Non-pigmented ciliary epithelial cell (primary cell): ENCODE measurements at places on chromosomes 5 and 9.

- DNase-seq = no peak
These were observed 75.0 kb upstream of the FST start for GRCh38 chr5:53405396-53405795.

DNA sequence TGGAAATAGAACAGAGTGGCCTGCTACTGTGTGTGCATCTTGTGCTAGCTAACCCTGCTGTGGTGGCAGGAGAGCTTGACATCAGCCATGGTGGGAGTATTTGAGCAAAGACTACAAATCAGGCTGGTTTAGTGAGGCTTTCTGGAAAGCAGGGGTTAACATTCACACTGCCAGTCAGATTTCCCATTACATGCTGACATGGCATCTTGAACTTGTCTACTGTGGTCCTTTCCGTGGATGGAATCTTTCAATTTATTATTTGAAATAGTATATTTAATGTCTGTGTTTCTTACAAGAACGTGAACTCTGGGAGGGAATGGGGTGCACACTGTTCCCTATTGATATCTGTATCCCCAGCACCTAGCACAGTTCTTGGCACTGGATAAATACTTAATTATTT is 60.8 kb downstream of the GCNT4 start:
- DNase-seq = no peak

DNA sequence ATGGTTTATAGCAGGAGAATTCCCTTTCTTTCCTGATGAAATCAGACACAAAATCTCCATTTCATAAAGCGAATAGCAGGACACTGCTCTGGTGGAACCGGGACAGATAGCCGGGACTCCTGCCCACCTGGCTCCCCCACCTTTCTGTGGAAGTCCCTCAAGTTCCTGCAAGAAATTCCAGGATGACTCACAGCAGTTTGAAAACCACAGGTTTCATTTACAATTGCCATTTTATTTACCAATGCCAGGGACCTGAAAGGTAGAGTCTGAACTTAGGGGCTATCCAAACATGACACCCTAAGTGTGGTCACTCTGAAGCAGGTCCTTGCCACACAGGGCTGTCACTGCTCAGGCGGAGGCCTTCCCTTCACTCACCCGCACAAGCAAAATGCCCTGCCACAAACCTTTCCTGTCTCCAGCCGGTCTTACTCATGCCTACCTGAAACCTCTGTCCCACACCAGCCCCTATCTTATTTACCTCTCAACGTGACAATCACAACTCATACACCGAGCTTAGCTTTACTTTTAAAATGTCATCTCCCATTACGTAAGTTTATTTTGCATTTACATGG is 63.3 kb upstream of the TAF1L start:
- DNase-seq = no peak

- DNase-seq = no peak
These were observed 36.4 kb downstream of the RASGEF1C start for GRCh38 chr5:180172447-180173197.

GRCh38 chr9:34986540-34987047 is 3.0 kb upstream of the DNAJB5 start:
- no peak for DNase-seq

DNA sequence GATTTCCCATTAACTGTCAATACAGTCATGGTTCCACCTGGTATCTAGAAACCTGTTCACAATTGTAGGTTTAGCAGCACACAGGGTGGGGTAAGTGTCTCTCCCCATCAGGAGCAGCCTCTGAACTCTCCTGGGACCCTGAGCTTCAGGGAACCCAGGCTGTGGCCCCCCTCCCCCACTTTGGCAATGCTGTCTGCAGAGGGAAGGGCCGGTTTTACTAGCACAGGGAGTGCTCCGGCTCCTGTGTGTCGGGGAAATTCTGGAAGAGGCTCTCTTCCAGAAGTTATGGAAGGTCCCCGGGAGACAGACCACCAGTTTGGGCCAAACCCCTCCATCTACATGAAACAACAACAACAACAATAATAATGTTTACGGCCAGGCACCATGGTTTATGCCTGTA is 9.9 kb downstream of the DAB2IP start:
- DNase-seq = no peak

DNA sequence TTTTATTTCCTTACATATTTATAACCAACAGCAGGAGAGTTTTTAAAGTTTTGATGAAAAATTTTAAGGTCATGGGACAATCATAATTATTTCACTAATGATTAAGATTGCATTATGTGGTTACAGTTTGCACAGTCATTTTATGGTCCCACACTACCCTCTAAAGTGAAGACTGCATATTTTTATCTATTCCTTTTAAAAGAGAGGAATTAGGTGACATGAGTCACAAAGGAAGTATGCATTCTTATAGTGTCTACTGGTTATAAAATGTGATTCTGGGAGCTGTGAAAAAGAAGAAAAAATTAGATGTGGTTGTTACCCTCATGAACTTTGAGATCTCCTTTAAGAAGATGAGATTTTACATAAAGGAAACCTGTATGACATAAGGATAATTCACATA is 87.9 kb upstream of the GRIA1 start:
- DNase-seq = peak; percentile 22

DNA sequence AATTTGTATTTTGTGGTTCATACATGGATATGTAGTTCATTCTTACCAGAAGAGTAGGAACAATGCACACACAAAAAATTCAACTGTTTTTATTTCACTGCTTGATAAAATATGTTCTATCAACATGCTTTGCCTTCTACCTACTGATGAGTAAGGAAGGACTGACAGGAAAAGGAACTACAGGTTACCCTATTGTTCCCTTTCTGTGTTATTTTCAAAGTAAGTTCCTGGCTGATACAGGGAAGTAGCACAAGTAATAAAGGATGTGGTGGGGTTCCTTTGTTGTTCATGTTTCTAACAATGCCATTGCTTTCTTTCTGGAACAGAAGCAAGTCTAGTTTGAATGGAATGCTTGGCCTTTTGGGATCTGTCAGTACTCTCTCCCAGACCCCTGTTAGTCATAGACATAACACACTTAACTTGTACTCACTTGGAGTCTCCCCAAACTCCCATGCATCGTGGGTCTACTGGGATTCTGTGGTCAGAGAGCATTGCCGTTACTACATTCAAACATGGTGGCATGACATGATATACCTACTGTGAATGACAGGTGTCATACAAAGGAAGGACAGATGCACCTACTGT is 20.2 kb upstream of the ALDOB start:
- no peak for DNase-seq

DNA sequence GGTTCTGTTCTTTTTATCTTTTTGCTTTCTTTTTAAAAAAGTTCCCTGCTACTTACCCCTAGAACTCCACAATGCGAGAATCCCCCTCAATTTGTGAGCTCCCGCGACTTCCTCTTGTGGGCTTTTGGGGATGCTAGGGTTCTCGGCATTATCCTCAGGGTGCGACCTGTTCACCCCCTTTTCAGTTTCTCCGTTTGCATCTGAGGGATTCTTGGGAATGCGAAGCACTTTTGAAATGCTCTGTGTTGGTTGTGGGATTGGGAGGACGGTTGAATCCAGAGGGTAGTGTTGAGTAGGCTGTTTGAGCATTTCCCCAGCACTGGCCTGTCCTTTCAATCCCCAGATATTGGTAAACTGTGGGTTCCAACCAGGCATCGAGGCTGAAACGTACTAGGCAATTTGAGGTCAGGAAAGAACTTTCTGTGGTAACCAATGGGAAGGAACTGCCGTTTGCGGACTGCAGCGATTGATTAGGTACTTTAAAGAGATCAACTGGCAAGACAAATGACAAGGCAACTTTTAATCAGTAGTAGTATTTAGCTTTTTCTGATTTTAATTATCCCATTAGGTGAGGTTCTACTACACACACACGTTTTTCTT is 415 bp downstream of the XRCC4 start:
- DNase-seq = no peak

GRCh38 chr9:96423322-96423984 is 5.3 kb upstream of the ZNF367 start:
- DNase-seq = no peak

GRCh38 chr9:12798066-12798770 is 23.4 kb downstream of the LURAP1L start:
- DNase-seq = no peak

- DNase-seq = no peak
These were observed 156.3 kb downstream of the GOLPH3 start for GRCh38 chr5:32017692-32018367.

DNA sequence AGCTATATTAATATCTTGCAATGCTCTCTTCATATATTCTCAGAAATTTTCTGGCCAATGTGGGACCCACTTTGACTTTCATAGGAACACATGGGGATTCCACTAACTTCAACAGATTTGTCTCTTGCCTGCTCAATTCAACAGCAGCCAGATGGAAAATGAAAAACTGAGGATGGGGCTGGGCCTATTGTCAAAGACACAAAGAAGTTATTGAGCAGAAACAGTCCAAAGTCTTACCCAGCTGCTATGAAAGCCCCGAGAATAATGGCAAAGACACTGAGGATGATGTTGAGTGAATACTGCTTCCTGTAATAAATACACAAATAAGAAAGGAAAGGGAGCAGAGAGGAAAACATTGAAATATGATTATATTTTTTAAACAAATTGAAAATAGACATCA is 32.6 kb downstream of the SLC35D2 start:
- DNase-seq = no peak

- no peak for DNase-seq
These were observed 1.0 kb upstream of the IL12B start for GRCh38 chr5:159331093-159331973.

- no peak for DNase-seq
These were observed 1105.8 kb upstream of the SEMA6A start for GRCh38 chr5:117680426-117680825.

- DNase-seq = no peak
These were observed 190.9 kb downstream of the ICE1 start for GRCh38 chr5:5613261-5613990.

GRCh38 chr5:174625591-174626350 is 98.6 kb upstream of the MSX2 start:
- DNase-seq = no peak

DNA sequence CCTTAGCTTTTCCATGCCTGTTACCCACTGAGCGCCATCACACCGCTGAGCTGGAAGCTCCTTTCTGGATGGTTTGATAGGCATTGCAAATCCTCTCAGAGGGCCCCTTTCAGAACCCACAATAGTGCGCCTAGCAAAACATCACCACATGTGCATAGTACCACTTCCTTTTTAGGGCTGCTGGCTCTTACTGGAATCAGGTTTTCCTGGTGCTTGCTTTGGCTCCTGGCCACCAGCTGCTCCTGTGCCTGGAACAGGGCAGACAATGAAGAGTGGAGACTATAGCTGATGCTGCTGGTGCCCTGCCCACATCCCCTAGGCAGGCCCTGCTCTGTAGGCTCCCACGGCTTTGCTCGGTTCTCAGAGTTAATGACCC is 163.6 kb upstream of the SEMA6A start:
- DNase-seq = no peak

- no peak for DNase-seq
These were observed 14.0 kb upstream of the SEPTIN8 start for GRCh38 chr5:132791026-132791425.

DNA sequence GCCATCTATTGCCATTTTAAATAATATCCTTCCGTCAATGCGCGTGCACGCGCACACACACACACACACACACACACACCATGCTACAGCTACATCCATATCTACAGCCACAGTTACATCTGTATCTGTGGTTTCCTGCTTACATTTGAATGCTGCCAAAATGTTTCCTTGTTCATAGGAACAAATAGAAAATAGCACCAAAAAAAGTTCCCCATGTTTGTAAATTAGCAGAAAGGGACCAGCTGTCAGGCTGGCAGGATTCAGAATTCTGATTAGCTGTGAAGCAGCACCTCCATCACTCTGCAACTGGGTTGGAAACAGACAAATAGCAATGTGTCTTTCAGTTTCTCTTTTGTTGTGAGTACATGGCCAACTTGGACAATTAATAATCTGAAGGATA is 601.5 kb downstream of the IRX1 start:
- DNase-seq = no peak

- DNase-seq = no peak
These were observed 148.8 kb downstream of the MEF2C start for GRCh38 chr5:88734191-88734640.

DNA sequence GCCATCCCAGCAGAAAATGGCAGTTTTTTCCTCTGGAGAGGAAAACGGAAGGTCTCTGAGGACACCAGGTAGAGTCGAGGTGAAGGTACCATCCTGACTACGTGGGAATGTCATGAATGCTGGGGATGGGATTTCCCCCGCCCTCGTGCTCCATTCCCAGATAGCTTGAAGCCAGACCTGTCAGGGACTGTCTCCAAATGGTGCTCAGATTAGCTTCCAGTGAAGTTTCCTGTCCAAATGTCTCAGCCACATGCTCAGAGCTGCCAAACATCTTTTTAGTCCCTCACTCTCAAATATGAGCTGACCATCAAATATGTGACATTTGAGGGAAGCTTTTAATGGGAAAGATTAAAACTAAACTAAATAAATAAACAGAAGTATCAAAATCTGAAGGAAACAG is 7.6 kb upstream of the ANKRD34B start:
- no peak for DNase-seq

DNA sequence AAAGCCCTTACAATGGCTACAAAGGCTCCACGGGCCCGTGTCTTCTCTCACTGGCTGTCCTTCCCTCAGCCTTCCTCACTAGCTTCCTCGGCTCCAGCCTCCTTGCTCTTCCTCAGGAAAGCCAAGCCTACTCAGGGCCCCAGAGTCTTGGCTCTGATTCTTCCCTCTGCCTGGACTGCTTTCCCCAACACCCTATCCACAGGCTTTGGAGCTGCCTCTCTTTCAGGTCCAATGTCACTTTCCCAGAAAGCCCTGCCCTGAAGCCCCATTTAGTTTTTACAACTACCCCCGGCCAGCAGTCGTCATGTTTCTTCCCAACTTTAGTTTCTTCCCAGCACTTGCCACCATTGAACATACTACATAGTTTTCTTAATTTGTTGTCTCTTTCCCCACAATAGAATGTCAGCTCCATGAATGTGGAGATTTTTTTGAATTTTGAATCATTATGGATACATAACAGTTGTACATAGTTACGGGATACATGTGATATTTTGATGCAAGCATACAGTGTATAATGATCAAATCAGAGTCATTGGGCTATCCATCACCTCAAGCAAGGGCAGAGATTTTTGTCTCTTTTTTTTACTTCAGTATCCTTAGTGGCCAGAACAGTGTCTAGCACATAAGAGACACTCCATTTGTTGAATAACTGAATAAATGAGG is 17.5 kb upstream of the TOMM5 start:
- DNase-seq = no peak

GRCh38 chr9:121819428-121820231 is 168.2 kb downstream of the DAB2IP start:
- no peak for DNase-seq

DNA sequence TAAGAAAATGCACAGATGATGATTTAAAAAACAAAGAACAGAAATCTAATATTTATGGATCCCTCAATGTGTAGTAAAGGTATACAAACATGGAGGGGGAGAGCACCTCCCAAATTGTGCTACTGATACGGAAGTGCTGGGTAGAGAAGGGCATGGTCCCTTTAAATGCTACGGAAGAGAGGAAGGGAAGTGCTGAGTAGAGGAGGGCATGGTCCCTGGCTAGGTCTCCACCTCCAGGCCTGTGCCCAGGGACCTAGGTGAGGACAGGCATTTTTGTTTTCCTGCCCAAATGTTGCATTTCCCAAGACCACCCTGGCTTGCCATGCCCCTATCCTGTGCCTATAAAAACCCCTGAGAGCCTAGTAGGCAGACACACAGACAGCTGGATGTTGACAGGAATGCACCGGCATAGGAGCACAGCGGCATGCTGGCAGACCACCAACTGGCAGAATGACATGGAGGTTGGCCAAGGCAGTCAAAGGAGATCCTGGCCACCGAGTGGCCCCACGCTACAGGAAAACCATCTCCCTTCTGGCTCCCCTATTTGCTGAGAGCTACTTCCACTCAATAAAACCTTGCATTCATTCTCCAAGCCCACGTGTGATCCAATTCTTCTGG is 62.1 kb upstream of the SPDL1 start:
- no peak for DNase-seq
